ENCODE measurements at places on chromosomes 11 and 22. TPM values are rescaled to one million over a fixed set of nuclear protein-coding genes. Genes with fewer than 3 reads are reported as not detected.

GRCh38 chr11:12598330-12599256 lies 75.6 kb upstream of the TEAD1 start:
- ATAC-seq: no peak

GRCh38 chr11:70579316-70579955 lies 181.1 kb downstream of the CTTN start:
- no peak for ATAC-seq

The SLC5A1 gene
- 0.15 TPM for total RNA-seq

The PDGFD gene
- total RNA-seq: 13.8 TPM

DNA sequence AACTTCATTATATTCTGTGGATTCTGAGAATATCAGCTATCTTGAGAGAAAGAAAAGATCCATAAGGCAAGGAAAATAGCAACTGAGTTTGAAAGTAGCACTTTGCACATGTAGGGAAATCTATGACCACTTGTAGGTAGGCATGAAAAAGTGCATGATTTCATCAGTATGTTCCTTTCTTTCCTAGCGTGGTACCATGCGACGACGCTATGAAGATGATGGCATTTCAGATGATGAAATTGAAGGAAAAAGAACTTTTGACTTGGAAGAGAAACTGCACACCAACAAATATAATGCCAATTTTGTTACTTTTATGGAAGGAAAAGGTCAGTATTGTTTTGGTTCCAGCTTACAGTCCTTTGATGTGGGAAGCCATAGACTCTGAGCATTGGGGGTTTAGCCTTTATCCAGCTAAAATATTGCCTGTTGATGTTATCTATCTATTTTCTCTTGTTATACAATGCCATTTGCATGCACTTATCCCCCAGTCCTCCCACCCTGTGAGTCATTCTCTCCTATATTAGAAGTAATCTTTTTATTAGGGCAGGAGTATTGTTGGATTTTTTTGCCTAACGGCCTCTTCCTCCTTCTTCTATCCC lies 60.9 kb downstream of the KDM2A start:
- ATAC-seq: no peak

DNA sequence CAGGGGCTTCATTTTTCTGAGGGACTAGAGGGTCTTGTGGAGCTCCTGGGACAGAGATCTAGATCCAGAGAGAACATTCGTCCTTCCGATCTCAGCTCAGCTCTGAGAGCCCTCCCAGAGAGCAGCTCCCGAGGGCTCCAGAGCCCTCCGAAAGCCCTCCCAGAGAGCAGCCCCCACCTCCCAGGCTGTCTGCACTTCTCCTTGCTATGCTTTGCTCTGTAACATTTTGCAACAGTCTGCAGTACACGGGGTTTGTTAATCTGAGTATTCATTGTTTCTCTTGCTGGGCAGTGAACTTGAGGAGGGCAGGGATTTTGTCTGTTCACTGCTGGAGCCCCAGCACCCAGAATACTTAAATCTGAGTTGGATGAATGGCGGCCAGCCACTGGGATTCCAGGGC lies 2.6 kb downstream of the GGA1 start:
- ATAC-seq: no peak

GRCh38 chr11:84990141-84990540 lies 637.0 kb downstream of the DLG2 start:
- no peak for ATAC-seq

The IFITM10 gene
- 2.9 TPM for total RNA-seq

DNA sequence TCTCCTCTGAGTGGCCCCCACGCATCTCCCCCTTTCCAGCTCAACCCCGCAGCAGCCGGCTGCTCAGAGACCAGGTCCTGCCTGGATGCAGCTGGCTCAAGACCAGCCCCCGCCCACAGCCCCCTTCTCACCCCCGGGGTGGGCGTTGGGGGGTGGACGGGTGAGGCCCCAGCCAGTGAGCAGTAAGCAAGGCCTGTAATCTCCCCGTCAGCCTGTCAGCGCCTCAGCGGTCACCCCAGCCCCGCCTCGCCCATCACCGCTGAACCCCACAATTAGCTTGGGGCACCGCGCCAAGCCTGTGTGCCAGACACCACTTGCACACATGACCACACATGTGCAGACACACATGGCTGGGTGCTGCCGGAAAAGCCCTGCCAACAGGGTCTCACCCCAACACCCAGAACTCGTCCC lies 5.9 kb downstream of the PLXNB2 start:
- peak; percentile 39 for ATAC-seq

DNA sequence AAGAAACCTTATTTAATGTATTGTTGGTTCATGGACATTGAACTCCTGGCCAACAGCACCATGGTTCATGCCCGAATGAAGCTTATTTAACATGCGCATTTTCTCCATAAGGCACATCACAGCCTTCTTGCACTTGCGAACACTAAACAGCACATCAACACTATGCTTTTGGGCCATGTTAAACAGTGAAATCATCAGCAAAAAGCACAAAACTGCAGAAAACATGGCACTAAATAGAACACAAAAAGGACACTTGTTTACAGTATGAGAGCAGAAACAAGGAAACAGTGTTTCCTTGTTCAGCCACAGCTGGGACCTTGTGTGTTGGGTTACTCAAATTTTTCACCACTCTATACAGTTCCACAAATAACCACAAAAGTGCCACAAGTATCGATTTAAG lies 122.3 kb downstream of the MSANTD4 start:
- no peak for ATAC-seq

- ATAC-seq: no peak
Measured at GRCh38 chr11:123729602-123730001, 11.9 kb downstream of the ZNF202 start.

DNA sequence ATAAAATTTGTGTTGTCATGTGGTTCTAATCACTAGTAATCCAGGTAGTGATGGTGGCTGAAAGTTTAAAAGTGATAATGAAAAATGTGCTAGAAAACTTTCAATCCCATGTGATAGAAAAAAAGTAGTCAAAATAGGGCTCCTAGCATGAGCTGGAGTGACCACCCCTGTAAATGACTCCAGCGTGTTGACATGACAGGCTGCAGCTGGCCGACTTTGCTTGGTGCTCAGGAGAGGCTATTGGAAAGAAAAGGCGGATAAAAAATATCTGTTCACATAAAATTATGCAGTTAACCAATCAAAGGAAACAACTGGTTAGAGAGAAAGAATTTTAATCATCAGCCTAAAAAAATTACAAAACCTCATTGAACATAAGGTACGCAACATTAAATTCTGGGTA lies 16.9 kb upstream of the MTCH2 start:
- no peak for ATAC-seq

GRCh38 chr11:118998822-118999221 lies 884 bp downstream of the CENATAC start:
- no peak for ATAC-seq

GRCh38 chr11:44185522-44185921 lies 90.0 kb downstream of the EXT2 start:
- no peak for ATAC-seq

The GRAMD1B gene
- total RNA-seq: 0.38 TPM

The OR6A2 gene
- total RNA-seq: 1.3 TPM

DNA sequence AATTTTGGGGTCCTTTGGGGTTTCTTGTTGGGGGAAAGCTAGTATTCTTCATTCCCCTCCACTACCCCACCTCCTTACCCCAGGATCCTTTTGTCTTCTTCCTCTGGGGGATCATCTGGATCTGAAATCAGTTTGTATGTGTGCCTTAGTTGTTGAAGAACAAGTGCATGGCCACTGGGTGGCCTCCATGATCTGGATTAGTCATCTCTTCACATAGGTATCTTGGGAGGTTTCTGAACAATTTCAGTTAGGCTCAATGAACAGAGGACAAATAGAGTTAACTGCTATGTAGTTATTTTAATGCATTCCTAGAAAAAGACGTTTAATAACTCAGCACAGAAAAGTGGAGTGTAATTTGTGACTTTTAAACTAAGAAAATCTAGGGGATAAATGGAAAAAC lies 7.1 kb upstream of the VWA5A start:
- ATAC-seq: peak; percentile 57

DNA sequence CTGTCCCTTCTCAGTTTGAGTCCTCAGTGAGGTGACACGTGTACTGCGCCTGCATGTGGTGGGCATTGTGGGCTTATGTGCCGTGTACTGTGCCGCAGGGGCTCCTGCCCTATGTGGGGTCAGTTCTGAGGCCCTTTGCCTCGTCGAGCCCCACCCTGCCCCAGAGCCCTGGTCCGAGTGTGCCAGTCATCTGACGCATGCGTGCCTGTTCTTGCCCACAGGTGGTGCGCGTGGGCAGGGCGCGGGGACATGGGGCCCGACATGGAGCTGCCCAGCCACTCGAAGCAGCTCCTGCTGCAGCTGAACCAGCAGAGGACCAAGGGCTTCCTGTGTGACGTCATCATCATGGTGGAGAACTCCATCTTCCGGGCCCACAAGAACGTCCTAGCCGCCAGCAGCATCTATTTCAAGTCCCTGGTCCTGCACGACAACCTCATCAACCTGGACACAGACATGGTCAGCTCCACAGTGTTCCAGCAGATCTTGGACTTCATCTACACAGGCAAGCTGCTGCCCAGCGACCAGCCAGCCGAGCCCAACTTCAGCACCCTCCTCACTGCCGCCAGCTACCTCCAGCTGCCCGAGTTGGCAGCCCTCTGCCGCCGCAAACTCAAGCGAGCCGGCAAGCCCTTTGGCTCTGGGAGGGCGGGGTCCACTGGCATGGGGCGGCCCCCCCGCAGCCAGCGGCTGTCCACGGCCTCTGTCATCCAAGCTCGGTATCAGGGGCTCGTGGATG lies 22.3 kb upstream of the TMEM191C start:
- no peak for ATAC-seq

The INSC gene
- total RNA-seq: 0.38 TPM

- ATAC-seq: peak; percentile 2
Measured at GRCh38 chr11:118918128-118918685, 7.5 kb downstream of the BCL9L start.

GRCh38 chr11:67674442-67674871 lies at the start of gene ALDH3B2:
TSS of gene ALDH3B2 (minus strand) at chr11:67674623. CDS start at chr11:67666935, 7,688 bp downstream.
- ATAC-seq: peak; percentile 89

- ATAC-seq: no peak
Measured at GRCh38 chr11:111400595-111400994, 21.5 kb upstream of the POU2AF1 start.

DNA sequence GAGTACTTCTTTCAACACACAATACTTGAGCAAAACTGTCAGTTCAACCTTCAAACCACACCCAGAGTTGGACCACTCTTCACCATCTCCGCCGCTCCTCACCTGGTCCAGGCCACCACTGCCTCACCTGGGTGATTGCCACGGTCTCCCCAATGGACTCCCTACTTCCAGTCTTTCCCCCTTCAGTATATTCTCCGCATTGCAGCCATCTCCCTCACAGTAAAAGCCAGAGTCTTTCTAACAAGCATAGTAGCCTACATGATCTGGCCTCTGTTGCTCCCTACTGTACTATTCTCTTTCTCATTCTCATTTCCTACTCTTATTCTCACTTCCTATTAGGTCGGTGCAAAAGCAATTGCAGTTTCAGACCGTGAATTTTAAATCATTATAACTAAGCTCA lies 28.5 kb downstream of the AASDHPPT start:
- no peak for ATAC-seq

- ATAC-seq: no peak
Measured at GRCh38 chr22:50542416-50542927, 3.2 kb upstream of the KLHDC7B start.

DNA sequence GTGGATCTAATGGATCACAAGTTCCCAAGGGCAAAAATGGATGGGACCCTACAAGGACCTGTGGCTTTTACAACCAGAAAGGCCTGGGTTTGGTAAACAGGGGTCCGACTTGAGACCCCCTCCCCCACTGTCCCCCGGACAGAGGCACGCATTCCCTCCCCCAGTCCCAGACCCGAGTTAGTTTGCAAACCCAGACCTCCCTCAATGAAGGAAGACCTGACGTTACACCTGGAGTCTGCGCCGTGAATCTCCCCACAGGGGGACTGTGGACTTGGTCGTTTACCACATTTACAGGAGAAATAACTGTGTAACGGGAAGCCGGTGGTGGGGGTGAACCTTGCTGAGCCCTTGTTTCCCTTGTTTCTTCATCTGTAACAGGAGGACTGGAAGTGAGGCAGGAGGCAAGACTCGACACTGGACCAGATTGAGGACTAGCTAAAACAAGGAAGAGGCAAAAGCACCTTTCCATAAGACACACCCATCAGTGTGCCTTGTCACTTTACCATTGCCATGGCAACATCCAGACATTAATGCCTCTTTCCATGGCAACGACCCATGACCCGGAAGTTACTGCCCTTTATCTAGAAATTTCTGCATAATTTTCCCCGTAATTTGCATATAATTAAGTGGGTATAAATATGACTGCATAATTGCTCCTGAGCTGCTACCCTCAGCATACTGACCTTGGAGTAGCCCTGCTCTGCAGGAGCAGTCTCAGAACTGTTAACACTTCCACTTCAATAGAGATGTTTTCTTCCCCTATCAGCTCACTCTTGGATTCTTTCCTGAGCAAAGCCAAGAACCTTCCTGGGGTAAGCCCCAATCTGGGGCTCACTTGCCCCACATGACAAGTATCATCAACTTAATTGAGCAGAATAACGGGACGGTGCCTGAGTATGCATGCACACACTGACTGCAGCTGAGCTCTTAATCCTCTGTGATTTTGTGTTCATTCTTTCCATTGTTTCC lies 25.4 kb downstream of the PDGFB start:
- ATAC-seq: peak; percentile 56

- ATAC-seq: no peak
Measured at GRCh38 chr11:79160791-79161403, 279.9 kb downstream of the TENM4 start.

DNA sequence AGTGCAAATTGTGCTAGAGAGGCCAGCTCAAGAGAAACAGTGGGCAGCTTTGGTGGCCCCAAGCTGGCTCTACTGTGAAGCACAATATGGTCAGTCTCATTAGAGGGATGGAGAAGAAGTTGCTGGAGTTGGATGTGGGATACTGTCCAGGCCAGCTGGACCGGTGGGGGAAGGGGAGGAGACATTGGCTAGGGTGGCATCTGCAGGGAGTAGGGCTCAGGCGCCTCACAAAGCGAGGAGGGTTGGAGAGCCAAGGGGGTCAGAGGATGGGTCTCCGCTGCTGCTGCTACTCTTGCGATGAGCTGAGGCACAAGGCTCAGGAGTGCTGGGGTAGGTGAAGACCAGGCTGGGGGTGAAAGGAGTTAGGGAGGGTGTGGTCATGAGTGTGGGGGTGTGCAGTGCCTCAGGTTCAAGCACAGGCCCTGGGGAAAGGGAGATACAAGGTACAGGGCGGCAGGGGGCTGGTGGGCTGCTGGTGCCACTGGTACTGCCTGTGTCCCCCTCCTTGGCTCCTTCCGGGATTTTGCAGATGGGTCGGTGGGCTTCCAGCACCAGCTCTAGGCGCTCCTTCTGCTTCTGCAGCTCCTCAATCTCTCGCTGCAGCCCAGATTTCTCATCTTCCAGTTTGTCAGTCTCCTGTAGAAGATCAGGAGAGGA lies 2.3 kb downstream of the CCDC85B start:
- no peak for ATAC-seq

GRCh38 chr11:110362971-110363509 lies 66.6 kb upstream of the RDX start:
- no peak for ATAC-seq

- no peak for ATAC-seq
Measured at GRCh38 chr11:15590132-15590531, 475.4 kb downstream of the INSC start.

- ATAC-seq: no peak
Measured at GRCh38 chr11:65672180-65672860, 9.6 kb upstream of the RELA start.

The KBTBD3 gene
- 12.3 TPM for total RNA-seq

The AMBRA1 gene
- total RNA-seq: 22.5 TPM

The ARHGAP8 gene
- 3.0 TPM for total RNA-seq

- no peak for ATAC-seq
Measured at GRCh38 chr22:47779474-47779873, 1017.0 kb downstream of the TBC1D22A start.

The TEX12 gene
- not detected for total RNA-seq

GRCh38 chr11:31301549-31302510 lies 67.7 kb downstream of the DCDC1 start:
- ATAC-seq: no peak

- no peak for ATAC-seq
Measured at GRCh38 chr11:69462106-69462951, 19.1 kb upstream of the LINC01488 start.

Measured in motor neuron (in vitro differentiated cells).